Thyroid gland (tissue), 4 donors: ENCODE measurements at places on chromosomes 5 and 9. TPM values are rescaled to one million over a fixed set of nuclear protein-coding genes. Genes with fewer than 3 reads are reported as not detected.

ZNF484 gene
- 20.2 TPM for total RNA-seq

DNA sequence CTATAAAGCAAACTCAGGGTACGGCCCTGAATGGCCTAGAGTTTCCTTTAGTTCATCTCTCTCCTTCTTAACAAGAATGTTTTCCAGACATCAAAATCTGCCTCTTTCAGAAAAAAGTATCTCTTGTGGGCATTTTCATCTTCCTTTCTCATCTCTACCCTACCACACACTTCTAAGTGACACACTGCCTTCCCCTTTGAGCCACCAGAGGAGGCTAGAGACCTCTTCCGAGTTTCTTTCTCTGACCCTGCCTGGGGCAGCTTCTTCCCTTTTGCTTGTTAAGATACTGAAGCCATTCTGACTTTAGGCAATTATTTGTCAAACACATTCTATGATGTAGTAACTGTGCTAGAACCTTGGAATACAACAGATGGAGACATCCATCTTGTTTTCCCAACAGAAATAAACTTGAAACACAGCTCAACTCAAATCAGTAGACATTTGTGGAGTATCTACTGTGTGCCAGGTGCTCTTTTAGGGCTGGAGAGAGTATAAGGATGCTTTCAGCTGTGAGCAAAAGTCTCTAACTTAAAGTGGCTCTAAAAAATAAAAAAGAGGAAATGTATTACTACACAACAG is 8.6 kb upstream of the SV2C start:
- no peak for DNase-seq

DNA sequence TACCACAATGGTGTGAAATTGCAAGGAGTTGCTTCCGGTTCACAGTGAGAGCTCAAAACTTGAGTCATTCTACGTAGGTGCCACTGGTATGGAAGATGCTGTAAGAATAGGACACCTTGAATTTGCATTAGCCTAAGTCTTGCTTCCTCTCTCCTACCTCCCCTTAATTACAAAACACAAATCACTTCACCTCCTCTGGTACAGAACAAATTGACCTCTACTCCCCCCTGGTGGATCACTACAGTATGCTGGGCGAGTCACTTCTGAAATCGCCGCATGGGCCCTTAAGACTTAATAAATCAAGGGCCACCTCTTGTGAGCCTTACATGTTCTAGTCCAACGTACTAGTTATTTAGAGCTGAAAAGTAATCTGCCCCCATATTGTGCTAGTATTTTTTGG is 145.3 kb upstream of the SMARCA2 start:
- DNase-seq, result peak; percentile 3

GRCh38 chr5:33048315-33048714 is 337.2 kb downstream of the NPR3 start:
- DNase-seq, result no peak
